Fibroblast of the conjunctiva (primary cell): ENCODE measurements at places on chromosomes 7 and 10.

DNA sequence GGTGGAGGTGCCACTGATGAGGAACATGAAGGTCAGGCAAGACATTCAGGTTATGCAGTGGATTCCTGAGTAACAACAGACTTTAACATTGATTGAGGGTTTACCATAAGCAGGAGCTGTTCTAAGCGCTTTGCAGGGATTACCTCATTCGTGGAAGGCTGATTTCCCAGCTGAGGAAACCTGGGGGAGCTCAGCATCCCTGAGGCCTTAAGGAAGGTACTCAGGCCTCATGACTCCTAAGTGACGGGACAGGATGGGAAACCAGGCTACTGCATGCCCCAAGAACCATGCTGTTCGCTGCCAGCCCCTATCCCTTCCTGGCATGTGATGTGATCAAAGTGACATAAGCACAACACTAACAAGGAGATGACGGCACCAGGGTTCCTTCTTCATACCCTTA lies 143.6 kb upstream of the NFE2L3 start:
- DNase-seq = no peak

DNA sequence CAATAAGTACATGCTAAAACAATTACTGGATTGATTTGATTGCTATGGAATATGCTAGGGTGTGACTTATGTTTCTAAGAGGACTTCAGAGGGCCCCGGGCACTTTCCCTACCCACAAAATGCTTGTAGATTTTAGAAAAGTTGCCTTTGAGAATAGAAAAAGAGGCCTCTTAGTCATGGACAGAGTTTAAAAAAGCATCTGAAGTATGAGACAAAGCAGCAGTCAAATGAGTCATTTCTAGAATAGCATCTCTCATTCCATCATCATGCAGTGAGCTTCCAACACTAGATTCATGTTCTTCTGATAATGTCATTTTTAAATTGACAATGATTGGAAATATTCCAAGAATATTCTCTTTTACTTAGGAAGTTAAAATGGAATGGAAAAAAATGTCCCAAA lies 675.1 kb upstream of the PCDH15 start:
- DNase-seq = no peak

- DNase-seq = no peak
These were observed 121.1 kb downstream of the DYNC1I1 start for GRCh38 chr7:95893484-95893883.

DNA sequence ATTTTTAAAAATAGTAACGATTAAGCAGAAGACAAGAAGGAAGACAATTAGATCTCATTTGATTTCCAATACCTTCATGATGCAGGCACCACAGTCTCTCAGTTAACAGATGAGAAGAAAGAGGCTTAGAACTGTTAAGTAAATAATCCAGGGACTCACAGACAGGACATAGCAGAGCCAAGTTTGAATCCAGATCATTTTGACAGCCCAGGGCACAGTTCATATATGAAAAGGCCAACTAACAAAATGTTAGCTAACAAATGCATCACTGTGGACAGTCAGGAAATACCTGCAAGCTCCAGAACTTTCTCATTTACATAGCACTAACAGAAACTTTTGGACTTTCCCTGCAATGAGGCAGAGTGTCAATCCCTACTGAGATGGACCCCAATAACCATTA lies 4.2 kb upstream of the NPSR1 start:
- no peak for DNase-seq

GRCh38 chr7:47318395-47319182 lies 263.3 kb downstream of the TNS3 start:
- no peak for DNase-seq

- DNase-seq = no peak
These were observed 173.9 kb downstream of the NEURL1 start for GRCh38 chr10:103667356-103667755.

GRCh38 chr10:44439239-44439957 lies 54.5 kb upstream of the CXCL12 start:
- no peak for DNase-seq

DNA sequence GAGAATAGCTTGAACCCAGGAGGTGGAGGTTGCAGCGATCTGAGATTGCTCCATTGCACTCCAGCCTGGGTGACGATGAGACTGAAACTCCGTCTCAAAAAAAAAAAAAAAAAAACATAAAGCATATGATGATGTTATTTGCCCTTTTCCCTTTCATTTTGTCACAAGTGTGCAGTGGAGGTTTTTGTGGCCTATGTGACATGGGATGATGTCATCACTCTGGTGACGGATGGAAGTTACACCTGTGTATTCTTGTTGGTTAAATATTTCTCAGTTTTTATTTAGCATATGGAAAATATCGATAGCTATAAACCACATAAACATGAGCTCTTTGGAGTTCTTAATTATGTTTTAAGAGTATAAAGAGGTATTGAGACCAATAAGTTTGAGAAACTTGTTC lies 71.8 kb upstream of the EMX2 start:
- DNase-seq = no peak

DNA sequence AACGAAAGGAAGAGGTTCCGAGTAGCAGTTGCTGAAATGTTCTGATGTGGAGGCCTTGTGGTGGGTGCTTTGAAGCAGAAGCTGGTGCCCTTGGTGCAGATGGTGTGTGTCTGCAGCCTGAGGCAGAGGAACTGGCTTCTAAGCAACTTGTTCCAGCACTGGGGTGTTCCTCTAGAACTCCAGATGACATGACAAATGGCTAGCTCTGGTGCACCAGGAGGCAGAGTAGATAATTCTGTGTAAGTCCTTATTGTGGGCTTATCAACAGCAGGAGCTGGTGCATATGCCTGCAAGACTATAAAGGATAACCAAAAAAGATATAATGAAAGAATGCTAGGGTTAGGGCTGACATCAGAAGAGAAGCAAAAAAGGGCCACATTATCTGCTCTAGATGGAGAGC lies 76.5 kb downstream of the ARL5B start:
- no peak for DNase-seq

DNA sequence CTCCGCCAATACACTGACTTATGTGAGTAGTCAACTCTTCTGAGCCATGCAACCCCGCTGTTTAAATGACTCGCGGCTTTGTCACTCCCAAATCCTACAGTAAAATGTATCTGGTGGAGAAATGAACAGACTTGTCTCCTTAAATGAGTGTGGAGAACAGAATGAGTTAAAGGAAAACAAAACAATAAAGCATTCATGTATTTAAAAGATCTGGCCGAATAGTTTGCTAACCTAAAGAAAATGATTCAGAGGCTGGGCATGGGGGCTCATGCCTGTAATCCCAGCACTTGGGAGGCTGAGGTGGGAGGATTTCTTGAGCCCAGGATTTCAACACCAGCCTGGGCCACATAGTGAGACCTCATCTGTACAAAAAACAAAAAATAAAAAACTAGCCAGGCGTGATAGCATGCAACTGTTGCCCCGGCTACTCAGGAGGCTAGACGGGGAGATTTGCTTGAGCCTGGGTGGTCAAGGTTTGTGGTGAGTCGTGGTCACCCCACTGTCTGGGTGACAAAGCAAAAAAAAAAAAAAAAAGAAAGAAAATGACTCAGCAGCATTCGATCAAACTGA lies 86.5 kb upstream of the PFKP start:
- no peak for DNase-seq

- no peak for DNase-seq
These were observed 14.6 kb downstream of the PALS2 start for GRCh38 chr7:24587853-24588252.

- DNase-seq = no peak
These were observed 42.4 kb downstream of the IL2RA start for GRCh38 chr10:6019796-6020195.
